ENCODE measurements at places on chromosomes 1 and 21.

GRCh38 chr1:112256411-112256810 lies 139.6 kb upstream of the CTTNBP2NL start:
- DNase-seq, result no peak

DNA sequence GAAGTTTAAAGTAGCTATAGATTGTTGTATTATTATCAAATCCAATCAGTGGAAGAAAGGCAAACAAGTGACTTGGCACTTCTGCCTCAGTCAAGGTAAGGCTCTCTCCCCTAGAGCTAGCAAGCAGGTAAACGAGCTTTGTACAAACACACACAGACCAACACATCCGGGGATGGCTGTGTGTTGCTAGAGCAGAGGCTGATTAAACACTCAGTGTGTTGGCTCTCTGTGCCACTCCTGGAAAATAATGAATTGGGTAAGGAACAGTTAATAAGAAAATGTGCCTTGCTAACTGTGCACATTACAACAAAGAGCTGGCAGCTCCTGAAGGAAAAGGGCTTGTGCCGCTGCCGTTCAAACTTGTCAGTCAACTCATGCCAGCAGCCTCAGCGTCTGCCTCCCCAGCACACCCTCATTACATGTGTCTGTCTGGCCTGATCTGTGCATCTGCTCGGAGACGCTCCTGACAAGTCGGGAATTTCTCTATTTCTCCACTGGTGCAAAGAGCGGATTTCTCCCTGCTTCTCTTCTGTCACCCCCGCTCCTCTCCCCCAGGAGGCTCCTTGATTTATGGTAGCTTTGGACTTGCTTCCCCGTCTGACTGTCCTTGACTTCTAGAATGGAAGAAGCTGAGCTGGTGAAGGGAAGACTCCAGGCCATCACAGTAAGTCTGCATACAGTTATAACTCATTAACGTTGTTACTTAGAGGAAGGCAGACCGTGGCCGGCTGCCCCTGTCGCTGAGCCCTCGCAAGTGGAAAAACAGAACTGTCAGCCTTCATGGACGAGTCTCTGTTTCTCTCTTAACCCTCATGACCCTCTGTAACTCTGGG lies at the start of gene PALMD:
Gene PALMD, plus strand, starts transcription at position 415 of the 833 bp plus-strand sequence. Its CDS starts 205 bp downstream, at position 620.
- DNase-seq, result no peak

- DNase-seq, result no peak
These were observed 159.9 kb upstream of the NR5A2 start for GRCh38 chr1:199867601-199868000.

DNA sequence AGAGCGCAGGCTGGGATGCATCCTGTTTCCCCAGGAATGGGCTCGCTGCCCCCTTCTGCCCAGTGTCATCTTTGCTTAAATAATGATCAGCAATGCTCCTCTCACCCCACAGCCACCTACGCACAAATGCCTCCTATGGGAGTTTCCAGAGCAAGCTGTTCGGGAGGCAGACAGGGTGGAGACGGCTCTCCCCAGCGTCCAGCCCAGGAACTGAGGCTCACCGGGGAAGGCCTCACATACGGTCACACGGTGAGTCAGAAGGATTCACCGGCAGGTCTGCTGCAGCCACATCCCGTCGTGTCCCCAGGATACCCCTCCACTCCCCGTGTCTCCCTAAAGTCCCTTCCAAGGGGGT lies 40.3 kb upstream of the RUNX3 start:
- no peak for DNase-seq

DNA sequence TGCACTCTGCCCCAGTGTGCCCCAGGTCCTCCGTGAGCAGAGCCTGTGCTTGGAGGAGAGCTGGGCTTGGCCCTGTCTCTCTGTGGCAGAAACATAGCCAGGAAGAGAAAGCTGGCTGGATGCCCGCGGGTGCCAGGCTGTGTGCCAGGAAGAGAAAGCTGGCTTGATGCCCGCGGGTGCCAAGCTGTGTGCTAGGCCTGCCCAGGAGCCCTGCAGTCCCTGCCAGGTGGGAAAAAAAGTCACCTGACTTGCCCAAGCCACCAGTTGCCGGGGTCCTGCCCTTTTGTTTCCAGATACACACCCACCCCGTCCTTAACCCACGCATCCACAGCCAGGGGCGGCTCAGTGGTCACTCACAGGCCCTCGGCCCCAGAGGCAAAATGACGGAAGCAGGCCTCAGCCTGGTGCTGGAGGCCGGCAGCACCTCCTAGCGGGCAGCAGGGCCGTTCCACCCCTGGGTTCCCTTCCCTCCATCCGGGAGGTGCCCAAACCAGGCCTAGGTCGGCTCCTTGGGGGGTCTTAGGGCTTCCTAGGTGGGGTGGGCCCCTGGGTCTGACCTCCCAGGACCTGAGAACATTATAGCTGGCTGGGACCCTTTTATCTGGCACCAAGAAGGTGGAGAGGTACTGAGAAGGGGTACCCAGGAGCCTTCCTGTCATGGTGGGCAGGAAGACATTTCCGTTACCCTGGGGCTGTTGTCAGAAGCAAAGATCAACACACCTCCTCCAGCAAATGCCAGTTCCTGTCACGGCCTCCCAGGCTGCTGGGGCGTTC lies 9.1 kb downstream of the ITGB2 start:
- no peak for DNase-seq

- DNase-seq, result no peak
These were observed 6.6 kb downstream of the TXLNA start for GRCh38 chr1:32186077-32186476.

DNA sequence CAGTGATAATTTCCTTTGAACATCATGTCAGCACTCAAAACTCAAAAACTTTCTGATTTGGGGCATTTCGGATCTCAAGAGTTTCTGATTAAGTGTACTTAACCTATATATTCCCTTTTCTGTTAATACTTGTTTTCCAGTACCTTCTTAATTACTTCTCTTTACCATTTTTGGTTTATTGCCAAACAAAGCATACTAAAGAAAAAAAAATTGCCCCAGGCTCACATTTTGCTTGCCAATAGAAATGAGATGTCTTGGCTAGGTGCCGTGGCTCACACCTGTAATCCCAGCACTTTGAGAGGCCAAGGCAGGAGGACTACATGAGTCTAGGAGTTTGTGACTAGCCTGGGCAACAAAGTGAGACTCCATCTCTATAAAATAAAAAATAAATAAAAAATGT lies 4.8 kb downstream of the PSMD4 start:
- DNase-seq, result no peak

DNA sequence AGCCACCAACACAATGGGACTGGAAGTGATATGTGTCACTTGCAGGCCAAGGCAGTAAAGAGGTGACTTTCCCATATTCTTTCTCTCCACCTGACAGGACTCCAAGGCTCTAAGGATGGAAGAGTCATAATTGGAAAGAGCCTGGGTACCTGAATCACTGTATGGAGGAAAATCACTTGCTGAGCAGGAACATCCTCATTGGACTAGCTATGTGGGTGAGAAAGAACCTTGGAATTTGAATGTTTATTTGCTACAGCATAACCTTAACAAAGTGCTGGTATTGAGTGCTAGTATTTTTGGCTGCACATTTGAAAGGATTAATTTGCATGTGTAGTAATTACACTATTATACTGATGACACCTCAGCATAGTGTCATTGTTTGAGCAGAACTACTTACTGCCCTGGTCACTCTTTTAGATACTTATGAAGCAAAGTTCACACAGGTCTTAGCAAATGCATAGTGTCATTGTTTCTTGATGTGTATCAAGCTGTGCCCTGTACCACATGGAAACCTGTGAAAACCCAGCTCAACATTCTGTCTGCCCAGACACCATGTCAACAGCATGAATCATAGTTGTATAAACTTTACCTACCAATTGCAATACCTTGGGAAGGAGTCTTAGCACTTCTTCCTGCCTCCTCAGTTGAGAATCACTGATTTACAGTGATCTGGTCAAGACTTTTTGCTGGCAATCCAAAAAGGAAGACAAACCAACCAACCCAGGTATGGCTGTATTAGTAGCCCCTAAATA lies 5.1 kb upstream of the S100A10 start:
- DNase-seq, result no peak

DNA sequence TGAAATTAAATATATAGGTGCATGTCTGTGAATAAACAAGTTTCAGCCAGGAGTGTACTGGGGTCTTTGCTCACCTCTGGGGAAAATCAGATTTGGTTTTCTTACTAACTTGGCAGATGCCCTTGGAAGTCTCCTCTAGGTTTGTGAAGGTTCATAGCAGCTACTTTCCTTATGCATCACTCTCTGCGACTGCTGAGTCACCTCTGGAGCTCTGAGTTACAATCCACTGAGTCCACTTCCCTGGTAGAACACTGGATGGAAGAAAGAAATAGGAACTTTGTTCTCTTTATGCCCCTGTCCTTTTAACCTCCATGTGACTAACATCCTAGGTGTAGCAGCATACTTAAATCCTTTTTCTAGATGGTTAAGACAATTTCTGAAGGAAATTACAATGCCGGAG lies 4.4 kb upstream of the FASLG start:
- DNase-seq, result no peak

DNA sequence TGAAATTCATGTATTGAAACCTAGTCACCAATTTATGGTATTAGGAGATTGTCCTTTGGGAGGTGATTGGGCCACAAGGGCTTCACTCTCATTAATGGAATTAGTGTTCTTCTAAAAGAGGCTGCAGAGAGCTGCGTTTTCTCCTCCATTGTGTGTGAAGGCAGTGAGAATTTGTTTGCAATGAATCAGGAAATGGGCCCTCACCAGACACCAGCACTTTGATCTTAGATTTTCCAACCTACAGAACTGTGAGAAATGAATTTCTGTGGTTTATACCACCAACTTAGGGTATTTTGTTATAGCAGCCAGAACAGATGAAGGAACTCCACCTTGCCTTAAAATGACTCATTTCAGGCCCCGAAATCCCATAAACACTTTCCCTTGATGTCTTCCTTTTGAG lies 544.2 kb downstream of the RWDD3 start:
- DNase-seq, result no peak

GRCh38 chr1:66671455-66671854 lies 80.8 kb upstream of the DYNLT5 start:
- DNase-seq, result no peak

DNA sequence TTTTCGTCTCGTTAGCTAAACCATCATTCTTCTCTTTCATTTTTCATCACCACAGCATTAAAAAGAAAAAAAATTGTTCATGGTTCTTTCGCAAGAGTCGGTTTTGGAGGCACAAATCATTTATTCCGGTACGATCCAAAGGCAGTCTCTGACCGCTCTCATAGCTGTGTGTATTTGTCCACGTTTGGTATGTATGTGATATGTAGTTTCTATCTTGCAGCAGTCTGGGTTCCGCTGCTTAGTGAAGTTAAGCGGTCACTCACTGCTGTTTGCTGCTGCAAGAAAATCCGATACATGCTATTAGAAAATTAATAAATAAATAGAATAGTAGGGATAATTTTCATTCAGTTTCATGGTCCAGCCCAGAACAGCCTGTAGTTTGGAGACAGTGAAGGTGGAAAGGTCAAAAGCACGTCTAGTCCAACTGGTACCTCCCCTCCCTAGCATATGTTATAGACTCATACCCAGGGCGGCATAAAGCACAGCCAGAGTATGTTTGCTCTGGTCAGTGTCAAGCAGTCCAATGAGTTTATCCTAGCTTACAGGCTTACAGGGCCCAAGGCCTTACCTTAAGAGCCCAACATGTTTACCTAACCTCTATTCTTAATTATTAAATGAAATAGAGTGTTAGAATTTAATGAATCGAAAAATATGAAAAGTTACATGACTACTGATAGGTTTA lies 2.5 kb downstream of the FMN2 start:
- no peak for DNase-seq

DNA sequence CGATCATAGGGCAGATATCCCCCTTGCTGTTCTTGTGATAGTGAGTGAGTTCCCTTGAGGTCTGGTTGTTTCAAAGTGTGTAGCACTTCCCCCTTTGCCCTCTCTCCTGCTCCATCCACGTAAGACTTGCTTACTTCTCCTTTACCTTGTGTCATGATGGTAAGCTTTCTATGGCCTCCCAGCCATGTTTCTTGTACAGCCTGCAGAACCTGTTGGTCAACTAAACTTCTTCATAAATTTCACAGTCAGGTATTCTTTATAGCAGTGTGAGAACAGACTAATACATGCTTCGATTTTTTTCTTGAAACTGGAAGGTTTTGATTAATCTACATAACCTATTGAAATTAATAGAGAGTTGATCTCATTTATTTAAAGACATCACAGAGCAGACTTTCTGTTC lies 302.5 kb upstream of the PBX1 start:
- no peak for DNase-seq

DNA sequence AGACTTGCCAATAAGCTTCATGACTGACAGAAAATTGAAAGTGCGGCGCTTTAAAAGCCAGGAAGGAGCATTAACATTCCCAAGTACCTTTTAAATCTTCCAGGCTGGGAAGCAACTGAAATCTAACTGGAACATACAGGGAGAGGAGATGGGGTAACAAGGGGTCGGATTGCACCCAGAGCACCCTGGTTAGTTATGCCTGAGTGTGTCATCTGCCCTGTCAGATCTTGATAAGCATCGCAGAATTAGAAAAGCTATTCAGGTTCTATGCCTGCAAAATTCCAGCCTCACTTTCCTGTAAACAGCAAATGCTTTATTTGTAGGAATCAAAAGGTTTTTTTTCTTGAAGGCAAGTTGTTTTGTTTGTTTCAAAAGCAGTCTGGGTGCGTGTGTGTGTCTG lies 58.5 kb downstream of the SERBP1 start:
- no peak for DNase-seq

DNA sequence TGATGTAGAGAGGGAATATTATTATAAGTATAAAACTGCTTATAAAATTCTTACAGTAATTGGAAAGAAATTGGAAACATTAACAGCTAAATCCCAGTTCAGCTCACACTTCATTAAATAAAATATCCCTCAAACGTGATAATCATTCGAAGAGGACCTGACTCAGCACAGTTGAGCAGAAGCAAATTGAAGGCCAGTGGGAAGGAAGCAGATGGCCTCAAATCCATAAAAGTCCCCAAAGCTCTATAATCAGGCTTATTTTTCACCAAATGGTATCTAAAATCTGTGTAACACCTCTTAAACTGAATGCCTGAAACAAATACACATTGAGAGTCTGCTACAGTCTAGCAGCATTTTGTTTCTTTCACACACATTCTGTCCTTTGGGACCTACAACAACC lies 106.8 kb downstream of the TENT5C start:
- DNase-seq, result no peak

- no peak for DNase-seq
These were observed 1.8 kb downstream of the SON start for GRCh38 chr21:33544451-33545195.

- DNase-seq, result no peak
These were observed 28.7 kb upstream of the SLC2A5 start for GRCh38 chr1:9097947-9098705.

DNA sequence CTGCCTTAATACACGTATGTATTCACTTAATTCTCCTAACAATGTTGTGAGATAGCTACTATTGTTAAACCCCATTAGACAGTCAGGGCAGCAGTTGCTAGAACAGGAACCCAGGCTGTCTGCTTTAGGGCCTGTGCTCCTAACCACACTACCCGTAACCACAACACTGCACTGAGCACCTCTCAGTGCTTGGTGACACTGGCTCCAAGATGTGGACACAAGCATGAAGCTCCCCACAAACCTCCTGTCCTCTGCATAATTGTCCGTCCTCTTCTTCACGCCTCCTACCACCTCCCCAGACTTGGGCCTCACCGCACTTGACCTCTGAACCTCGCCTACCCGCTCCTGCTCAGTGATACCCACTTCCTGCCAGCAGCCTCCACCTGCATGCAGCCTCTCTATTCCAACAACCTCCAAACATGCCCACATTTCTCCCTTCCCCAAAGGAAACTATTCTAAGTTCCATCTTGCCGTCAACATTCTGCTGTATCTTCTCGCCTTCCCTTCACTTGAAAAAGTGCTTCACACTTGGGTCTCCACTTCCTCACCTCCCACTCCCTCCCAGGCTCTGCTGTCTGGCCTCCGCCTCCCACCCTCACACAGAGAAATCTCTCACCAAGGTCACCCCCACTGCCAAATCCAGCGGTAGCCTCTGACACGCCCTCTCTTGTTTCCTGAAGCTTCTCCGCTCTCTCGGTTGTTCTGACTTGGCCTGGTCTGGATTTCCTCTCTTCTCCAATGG lies 14.6 kb upstream of the AHDC1 start:
- DNase-seq, result no peak

All from stimulated activated CD4-positive, alpha-beta T cell treated with anti-CD3 and anti-CD28 coated beads, TNF-alpha, amount 100 ng/mL, for 4 hours (primary cell).